NCI-H2029 (cell line): ENCODE measurements at places on chromosomes 16 and 17.

DNA sequence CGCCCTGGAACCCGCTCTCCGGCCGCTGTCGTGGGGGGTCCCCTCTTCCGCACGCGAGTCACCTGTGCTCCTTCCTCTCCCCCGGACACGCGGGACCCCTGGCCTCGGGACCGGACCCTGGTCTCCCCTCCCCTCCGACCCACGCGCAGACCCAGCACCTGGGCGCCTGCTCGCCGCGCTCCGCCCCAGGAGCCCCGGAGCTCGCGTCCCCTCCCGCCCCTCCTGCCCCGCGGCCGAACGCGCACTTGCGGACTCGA, 762 bp downstream of the RAB40B start:
- DNase-seq: no peak

DNA sequence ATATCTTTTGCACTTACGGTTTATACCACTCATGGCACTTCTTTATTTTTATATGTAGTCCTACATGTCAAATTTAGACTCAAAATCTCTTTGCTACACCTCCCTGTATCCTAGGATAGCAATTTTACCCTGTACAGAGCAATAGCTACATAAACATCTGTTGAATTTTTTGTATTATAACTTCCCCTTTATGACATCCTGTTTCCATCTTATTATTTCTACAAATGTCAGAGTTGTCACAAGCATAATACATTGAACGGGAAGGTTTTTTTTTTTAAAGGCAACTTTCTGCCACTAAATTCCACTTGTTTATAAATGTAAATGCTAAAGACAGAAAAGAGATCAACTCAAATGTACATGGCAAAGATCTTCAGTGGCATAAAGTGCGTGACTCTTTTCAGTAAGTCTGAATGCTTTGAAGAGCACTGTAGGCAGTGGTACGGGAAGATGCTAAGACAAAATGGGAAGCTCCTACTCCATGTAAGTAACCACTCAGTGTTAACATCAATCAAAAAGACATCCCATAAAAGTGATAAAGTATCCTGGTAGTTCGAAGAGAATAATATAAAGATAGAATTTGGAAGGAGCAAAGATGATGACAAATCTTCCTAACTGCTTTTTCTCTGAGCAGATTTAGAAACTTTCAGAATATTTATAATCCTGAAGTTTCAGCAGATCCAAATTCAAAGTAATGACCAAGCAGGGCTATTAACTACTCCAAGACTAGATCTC, 26.8 kb downstream of the GNA13 start:
- no peak for DNase-seq

- no peak for DNase-seq
Observed at GRCh38 chr17:14119546-14119945, 50.2 kb downstream of the COX10 start.

DNA sequence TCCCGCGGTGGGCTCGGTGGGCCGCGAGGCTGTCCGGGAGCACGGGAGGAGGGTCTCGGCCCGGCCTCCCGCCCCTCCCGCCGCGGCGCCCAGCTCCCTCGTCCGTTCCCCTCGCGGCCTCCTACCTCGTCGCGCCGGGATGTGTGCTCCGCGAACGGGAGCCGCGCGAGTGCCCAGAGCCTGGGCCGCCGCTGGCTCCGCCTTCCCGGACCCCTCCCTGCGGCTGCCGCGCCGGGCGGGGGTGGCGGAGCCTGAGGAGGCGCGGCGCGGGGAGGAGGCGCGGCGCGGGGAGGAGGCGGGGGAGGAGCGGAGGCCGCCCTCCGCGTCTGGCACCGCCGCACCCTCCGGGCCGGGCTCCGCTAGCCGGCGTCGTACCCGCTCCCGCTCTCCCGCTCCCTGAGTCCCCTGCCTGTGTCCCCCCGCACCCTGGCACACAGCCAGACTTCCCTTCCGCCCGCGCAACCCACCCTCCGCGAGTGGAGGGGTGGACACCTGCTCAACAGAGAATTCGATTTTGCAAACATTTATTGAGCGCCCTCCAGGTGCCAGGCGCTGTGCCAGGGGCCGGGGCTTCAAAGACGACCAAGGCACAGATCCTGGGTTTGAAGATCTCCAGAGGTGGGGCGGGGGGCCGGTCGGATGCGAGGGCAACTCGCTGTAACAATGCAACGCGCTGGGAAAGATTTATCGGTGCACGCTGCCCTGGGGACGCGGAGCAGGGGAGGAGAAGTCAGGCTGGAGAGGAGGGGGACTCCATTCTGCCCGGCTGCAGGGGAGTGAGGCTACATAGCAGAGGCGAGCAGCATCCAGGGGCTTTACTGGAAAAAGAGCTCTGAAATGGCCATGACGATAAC, at the start of gene MPP3:
TSS of gene MPP3 (minus strand) at position 171 of the 854 bp plus-strand sequence. CDS start 1,240 bp downstream, outside the sequence.
- DNase-seq: peak; percentile 41
